ENCODE measurements at places on chromosomes 1 and 21.

DNA sequence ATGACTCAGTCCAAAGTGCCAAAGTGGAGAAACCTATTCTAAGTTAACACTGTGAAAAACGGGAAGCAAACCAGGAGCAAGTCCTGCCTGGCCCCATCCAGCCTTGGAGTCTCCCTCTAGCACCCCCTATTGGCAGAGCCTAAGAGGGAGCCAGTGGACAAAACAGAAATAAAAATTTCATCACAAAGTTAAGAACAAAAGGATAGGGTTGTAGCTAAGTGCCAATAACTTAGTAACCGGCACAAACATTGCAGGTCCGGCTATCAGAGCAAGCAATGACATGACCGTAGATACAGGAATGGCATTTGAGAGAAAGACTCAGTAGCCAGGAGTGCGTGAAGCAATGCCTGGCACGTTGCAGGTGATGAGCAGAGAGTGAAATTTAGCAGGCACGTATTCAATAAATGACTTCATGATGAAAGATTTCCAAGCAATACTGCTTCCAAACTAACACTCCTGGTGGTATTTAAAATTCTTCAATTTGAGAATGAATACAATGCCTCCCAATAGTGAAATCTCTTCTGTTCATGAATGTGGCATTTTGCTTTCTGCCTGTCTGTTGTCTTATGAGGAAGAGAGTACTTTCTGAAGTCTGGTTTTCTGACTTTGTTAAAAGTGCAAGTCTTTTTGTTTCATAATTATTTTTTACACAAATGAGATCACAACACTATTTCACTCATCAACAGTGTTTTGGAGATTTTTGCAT, 391.0 kb downstream of the OMA1 start:
- no peak for DNase-seq

DNA sequence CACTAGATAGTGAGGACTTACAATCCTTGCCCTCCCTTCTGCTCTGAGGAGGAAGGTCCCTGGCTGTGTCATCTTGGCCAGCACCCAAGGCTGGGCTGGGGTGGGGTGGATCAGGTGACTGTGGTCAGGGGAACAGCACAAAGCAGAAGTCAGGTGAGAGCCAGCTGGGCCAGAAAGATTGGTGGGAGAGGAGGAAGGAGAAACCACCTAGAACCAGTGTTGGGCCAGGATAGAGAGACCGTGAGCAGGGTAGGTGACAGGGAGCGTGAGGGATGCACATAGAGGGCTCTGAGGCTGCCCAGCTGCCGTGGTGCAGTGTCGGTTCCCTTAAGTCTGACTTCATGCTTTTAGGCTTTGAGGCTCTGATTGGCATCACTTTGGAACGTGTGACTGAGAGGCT, 22.7 kb downstream of the NCF2 start:
- no peak for DNase-seq

GRCh38 chr21:45104560-45104959, 30.2 kb downstream of the ADARB1 start:
- no peak for DNase-seq

DNA sequence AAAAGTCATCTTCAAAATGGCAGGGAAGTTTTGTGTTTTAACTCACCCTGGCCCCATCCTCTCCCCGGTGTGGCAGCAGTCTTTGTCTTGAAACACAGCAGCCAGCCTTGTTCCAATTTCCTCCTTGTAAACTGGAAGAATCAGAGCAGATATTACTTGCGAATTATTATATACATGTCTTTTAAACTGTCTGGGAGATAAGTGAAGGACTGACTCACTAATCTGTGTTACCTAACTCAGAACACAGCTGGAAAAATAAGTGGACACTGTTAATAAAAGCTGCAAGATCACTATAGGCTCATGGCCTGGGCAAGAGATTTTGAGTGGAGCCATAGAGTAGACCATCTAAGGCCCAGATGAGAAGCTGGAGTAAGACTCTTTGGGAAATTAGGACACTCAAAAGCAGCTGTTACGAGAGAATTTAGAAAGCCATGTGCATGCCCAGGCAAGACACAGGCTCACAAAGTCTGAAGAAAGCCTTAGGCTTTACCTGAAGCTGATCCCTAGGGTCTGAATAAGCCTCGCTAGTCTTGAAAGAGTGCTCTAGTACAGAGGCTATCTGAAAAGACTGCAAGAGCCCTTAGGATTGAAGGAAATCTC, 233.0 kb upstream of the RAB4A start:
- DNase-seq = no peak

- DNase-seq = no peak
Measured at GRCh38 chr1:104706631-104707147, 957.0 kb downstream of the AMY1C start.

DNA sequence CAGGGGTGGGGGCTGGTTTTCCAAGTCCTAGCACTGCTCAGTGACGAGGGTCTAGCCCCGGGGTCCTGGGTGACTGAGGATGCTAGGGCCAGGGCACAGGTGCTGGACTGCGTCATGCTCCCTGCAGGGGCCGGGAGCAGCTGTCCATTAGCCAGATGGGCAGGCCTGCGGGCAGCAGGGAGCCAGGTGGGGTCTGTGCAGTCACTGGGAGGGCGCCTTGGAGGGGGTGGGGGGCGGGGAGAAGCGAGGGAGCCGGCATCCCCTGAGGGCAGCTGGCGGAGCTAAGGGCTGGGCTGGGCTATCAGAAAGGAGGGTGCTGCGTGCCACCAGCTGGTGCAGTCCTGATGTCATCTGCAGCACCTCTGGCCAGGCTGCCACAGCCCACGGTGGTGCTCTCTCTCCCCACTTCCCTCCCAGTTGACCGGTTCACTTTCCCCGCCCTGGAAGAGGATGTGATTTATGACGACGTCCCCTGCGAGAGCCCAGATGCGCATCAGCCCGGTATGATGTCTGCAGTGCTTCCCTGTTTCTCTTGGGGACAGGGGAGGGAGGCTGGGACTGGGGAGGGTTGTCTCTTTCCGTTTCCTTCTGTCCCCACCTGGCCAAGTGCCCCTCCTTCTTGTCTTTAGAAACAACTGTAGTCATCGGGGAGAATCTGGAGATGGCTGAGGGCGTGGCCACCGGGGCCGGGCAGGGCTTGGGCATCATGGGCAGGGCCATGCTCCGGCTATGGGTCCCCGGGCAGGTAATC, 63.8 kb downstream of the ARHGEF10L start:
- no peak for DNase-seq

GRCh38 chr1:18161690-18162089, 54.1 kb downstream of the IGSF21 start:
- DNase-seq = no peak

DNA sequence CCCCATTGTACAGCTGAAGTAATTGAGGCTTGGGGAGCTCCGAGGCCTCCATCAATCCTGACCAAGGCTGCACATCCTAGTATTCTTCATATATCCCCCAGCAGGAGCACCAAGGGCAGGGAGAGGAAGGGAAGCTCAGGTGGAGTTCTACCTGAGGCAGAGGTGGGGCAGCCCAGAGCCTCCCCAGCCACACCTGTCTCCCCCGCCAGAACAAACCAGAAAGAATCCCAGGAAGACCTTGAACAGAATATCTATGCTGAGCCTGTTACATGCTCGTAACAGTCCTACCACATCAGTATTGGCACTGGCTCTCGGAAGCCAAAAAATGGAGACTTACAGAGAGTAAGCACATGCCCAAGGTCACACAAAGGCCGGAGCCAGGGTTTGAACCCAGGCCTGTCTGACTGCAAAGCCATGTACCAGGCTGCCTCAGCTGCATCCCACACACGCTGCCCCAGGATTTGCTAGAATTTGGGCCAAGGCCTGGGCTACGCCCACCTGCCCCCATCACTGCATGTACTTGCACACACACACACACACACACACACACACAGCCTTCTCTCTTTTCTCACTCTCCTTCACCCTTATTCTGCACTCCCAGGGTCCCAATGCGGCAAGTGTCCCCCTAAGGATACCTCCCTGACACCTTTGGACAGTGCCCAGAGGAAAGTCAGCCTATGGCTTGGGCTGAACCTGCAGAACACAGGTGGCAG, 4.5 kb downstream of the E2F2 start:
- no peak for DNase-seq

DNA sequence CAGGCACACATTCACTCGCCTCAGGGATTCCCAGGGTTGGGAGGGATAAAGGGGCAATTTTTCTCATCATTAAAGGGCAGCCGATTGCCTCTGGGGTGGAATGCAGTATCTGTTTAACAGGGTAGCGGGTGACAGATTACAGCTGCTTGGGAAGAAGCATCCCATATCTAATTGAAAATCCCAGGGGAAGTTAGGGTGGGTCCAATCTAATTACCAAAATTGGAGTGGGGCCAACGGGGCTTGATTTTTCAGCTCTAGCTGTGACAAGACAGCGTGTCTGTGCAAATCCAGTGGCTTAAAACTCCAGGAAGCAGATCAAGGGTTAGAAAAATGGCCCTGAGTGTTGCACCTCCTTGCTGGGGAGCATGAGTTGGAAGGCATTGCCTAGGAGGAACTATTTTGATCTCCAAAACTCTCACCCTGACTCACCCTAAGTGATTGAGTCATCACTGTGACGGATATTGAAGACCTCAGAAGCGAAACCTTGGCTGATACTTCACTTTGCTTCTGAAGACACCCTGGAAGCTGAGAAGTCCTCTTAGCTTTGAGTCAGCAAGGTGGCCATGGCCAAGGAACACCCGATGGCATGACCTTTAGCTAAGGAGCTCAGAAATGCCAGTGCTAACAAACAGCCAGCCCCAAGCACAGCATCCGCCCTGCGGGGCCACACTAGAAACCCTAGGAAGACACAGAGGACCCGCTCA, 46.0 kb downstream of the GRHL3 start:
- peak; percentile 58 for DNase-seq

DNA sequence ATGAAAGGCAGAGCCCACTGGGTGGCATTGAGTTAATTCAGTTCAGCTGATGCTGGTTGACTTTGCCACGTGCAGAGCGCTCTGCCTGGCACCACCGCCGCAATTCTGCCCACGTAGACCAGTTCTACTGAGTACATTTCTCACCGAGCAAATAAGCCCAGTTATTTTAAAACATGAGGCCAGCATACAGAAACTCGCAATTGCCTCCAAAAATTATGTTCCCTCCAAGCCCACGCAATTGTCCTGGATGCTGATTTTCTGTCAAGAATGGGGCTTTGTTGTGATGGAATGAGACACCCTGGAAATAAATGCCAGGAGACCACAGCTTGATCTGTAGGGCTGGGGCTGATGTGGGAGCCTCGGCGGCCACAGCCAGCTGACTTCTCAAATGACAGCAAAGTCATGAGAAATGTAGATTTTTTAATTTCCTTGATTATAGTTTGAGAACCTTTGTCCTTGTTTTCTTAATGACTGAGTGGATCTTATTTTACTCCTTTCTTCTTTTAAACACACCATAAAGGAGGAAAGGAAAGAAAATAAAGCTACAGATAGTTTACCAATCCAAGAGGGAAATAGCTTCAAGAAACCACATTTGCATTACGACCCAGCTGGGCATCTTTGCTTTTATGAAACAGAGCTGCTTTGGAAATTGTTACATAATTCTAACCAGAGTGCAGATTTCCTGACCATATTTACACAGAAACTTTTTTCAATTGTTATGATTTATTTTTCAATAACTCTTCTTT, 11.6 kb upstream of the PARP1 start:
- DNase-seq = no peak

GRCh38 chr1:8398677-8399076, 80.8 kb downstream of the SLC45A1 start:
- no peak for DNase-seq

GRCh38 chr1:206506405-206507283, 687 bp upstream of the RASSF5 start:
- DNase-seq = no peak

DNA sequence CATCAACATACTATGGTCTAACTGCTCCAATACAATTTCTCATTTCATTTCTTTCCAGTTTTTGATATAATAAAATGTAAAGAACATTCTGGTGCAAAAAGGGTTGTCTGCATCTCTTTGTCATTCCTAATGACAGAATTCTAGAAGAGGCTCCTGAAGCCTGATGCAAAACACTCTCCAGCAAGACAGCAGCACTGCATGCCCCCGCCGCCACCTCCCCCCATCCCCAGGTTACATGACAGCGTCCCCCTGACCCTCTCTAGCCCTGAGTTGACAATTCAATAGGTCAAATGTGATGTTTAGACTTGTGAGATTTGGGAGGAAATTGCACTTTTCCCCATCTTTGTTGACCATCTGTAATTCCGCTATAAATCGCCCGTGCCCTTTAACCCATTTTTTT, 64.6 kb upstream of the C1orf21 start:
- DNase-seq = no peak

- DNase-seq = no peak
Measured at GRCh38 chr1:171166361-171166760, 18.7 kb upstream of the FMO2 start.

DNA sequence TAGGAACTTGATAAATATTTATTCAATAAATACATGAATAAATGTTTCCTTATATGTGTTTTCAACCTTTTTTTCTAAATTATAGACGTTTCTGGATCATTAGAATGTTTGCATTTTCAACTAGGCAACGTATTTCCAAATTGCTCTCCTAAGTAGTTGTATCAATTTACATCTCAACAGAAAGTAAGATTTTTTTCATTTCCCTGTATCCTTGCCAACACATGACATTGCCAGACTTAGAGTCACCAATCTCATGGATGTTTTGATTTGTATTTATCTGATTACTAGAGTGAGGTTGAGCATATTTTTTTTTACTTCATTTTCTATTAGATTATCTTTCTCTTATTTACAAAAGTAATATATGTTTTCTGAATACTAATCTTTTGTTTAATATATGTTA, 22.2 kb upstream of the SMG7 start:
- DNase-seq = no peak

All from SK-N-MC (cell line).